ENCODE measurements at places on chromosomes 5 and 9.

- DNase-seq = peak; percentile 14
These were observed at the start of gene PALM2AKAP2 for GRCh38 chr9:109779711-109780452. Gene PALM2AKAP2, plus strand, starts transcription at chr9:109780198. Its CDS starts 291 bp downstream, at chr9:109780489.

DNA sequence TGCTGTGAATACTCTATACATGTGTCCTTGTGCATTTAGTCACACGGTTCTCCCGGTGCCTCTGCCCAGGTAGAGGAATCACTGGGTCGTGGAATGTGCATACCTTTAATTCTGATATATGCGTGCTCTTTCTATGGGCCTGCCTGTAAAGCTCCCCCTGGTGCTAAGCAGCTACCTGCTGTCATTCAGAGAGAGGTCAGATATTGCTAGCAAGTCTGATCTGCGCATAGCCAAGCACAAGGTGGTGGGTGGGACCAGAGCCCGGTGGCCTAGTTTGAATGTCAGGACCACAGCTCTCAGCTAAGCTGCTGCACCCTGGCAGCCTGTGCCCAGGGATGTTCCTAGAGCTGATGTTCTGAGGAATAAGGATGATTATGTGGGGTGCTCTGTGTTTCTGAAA, 33.4 kb downstream of the TJP2 start:
- no peak for DNase-seq

GRCh38 chr5:38387161-38387560, 128.8 kb downstream of the EGFLAM start:
- no peak for DNase-seq

GRCh38 chr9:33443047-33443446, 4.3 kb downstream of the AQP3 start:
- no peak for DNase-seq

- no peak for DNase-seq
These were observed 133.8 kb downstream of the BARX1 start for GRCh38 chr9:93821307-93821703.

- DNase-seq = no peak
These were observed 19.1 kb downstream of the PALM2AKAP2 start for GRCh38 chr9:109799141-109799540.

GRCh38 chr9:105007143-105007542, 79.2 kb upstream of the ABCA1 start:
- no peak for DNase-seq

GRCh38 chr5:179839328-179840256, 18.9 kb downstream of the SQSTM1 start:
- no peak for DNase-seq

DNA sequence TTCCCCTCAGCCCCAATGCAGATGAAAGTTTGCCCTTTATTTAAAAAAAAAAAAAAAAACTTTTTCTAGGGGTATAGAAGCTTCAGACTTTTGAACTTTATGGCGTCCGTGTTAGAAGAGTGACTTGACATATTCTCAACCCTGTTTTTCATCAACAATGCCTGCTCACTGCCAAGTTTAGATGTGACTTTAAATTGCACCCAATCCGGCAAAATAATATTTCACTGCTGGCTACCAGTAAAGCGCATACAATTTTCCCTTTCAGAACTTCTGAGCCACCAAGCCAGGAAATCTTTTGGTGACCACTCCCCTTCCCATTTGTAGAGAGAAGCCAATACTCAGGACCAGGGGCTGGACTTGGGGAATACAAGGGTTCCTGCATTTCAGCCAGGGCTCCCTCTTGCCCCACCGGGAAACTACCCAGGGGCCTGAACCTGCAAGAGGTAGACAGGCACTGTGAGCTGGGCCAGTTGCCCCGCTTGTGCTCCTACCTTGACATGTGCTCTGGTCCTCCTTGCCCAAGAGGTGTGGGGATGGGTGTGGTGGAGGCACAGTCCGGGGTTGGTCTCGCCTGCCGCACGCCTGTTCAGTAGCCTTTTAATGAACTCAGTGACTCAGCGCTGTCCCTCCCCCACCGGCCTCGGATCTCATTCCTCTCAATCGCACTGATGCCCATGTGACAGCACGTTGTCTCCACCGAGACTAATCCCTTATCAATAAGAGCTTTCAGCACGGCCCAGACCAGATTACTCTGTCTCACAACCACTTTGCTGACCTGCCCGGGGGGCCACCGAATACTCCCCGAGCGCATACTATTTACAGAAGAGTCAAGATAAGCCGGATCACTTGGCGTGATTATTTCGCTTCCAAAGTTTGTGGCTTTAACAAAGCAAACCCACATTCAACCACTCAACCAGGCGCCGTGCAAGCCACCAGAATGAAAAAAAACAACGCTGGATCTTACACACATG, 226.4 kb downstream of the DCP2 start:
- DNase-seq = no peak

GRCh38 chr5:122390694-122391093, 78.7 kb downstream of the SNCAIP start:
- no peak for DNase-seq

DNA sequence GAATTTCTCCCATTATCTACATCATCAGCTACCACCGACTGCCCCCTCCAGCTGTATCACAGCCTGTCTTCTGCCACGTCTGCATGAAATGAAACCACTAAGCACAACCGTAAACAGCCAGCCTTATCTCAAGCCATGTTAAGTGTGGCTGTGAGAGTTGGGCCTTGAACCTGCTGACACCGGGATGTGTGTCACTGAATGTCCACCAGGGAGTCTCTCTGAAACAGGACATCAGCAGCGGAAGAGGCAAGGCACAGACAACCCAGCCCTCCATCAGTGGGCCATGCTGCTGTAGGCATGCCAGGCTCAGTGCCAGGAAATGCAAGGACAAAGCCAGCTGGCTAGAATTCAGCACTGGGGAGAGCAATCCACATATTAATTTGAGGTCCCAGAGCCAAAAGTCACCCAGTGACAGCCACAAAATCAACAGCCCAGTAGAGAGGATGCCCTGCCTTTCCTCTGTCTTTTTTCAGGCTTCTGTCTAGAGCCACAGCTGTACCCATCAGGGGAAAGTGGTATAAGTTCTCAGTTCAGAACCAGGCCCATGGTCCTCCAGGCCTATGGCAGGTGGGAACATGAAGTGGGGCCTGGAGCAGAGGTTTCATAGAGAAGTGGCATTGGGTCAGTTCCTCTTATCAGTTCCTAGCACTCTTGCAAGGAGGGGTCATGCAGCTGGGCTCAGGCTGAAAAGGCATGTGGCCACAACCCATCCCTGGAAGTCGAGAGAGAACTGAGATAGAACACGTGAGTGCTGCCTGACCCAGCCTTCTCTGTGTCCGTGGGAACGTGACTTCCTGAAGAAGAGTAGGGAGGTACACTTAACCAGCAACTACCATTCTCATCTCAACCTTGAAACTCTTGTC, 199.4 kb downstream of the ESM1 start:
- DNase-seq = no peak

DNA sequence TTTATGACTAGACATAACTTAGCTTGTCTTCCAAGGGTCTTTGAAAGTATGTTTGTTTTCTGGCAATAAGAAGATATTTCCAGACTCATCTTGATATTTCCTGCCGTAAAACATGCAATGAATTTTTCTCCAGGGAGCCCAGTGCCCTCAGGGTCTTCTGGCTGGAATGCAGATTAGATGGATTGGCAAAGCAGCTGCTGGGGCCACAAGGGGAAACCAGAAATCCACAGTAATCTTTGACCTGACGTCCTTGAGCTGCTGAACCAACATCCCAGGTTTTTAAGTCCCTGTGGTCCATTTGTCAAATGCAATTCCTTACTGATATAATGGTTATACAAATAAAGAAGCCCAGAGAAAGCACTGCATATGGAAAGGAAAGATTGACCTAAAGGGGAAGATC, 93.0 kb downstream of the THBS4 start:
- DNase-seq = no peak

- no peak for DNase-seq
These were observed 301.1 kb upstream of the ACTBL2 start for GRCh38 chr5:57783693-57784092.

- DNase-seq = no peak
These were observed 16.9 kb downstream of the PHF19 start for GRCh38 chr9:120860083-120860482.

- DNase-seq = no peak
These were observed 163.3 kb upstream of the LHFPL2 start for GRCh38 chr5:78811866-78812265.

GRCh38 chr9:98101868-98102273, 17.2 kb downstream of the TRIM14 start:
- DNase-seq = peak; percentile 64

DNA sequence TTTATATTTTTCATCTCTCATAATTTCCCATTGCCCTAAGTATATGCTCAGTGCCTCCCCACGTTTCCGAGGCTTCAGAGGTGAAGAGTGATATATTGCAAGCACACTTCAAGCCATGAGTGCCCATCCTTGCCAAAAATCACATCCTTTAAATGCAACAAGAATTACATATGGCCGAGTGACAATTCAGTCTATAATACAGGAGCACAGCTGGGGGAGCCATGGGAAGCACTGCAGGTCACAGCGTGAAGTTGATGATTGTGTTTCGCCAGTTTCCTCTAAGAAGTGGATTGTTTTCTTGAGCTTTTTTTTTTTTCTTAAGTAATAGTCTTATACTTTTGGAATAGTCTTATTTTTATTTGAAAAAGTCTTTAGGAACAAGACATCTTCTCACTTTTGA, 61.1 kb downstream of the MTRR start:
- DNase-seq = no peak

- no peak for DNase-seq
These were observed 1.9 kb downstream of the MACROH2A1 start for GRCh38 chr5:135397084-135397483.

DNA sequence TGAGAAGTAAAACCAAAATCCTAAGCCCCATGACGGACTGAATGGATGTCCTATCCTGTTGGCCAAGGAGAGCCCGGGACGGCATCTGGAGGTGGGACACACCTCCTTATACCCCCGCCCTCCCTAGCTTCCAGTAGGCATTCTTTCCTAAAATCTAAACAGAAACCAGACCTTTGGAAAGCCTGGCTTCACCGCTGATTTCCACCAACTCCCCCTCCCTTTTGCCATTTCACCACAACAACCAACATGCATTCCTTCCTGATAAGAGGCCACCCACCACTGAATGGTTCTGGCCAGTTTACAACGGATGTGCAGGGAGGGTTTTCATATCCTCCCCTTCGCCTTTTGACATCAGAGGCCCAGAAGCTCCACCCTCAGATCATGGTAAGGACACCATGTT, 9.2 kb upstream of the RARS1 start:
- DNase-seq = no peak

DNA sequence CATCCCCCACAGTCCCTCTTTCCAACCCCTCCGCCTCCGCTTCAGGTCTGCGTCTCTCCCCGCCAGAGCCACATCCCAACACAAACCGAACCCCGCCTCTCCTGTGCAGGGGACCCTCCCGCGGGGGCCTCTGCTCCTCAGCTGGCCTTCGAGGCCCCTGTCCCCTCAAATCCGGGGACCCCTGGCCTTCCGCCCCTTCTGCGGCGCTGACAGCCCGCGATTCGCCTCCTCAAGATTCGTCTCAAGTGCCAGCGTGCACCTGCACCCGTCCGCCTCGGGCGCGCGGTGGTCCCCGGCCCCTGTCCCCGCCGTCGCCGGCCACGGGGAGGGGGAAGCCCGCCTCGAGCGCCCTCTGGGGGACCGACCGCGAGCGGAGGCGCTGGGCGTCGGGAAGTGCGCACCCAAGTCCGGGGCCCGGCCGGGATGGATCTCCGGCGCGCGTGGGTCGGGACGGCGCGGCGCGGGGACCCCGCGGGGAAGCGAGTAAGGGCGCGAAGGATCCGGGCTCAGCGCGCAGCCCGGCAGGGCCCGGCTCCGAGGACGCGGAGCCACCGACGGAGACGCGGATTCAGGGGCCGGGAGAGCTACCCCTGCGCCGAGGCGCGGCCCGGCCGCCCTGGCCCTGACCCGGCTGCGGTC, 623 bp downstream of the FLT4 start:
- no peak for DNase-seq

DNA sequence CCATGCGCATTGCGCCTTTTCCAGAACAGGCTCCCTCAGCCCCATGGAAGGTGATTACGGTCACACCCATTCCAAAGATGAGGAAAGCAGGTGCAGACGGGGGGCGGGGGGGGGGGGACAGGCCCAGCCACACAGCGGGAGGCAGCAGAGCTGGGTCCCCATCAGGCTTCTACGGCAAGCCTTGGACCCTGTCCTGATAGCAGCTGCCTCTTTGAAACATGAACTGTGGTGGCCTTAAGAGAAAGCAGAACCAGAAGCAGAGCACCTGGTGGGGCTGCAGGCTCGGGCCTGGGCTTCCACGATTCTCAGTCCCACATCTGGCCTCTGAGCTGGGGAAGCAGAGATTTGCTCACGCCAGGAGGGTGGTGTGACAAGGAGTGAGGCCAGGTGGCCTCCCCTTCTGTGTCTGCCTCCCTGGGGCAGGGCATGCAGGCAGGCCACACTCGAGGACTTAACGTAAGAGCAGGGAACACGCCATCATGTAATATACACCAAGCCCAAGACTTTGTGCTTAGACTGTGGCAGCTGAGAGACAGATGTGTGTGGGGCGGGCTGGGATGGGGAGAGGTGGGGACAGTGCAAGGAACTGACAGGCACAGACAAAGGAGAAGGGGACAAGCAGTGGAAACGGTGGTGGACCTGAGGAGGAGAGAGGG, 14.2 kb upstream of the PHYKPL start:
- DNase-seq = no peak

DNA sequence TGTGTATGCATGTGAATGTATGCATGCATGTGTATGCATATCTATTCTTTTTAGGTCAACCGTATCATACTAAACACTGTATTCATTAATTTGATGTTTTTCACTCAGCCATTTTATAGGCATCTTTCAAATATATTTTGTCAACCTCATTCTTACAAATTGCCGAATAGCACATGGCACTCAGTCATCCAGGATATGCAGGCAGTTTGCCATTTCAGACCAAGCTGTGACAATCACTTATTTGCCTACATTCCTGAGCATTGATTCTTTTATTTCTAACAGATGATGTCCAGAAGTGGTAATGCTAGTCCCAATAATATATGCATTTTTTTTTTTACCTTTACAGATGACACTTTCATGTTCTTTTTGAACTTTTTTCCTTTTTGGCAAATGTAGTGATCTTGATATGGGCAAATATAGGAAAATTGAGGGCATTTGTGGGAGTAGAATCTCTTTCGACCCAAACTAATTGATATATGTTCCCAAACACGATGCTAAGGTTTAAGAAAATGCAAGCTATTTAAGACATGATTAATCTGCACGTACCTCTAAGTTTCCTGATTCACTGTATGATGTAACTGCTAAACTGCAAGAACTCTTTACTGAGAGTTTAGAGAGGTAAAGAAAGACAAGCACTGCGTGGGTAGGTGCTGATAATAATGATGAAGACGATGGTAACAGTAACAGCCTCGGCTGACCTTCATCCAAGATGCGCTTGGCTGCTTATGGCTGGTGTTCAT, 153.9 kb upstream of the DAP start:
- no peak for DNase-seq

- DNase-seq = no peak
These were observed 196.8 kb downstream of the ANXA1 start for GRCh38 chr9:73348471-73348870.

Measured in GM12892 (cell line).